ENCODE measurements at places on chromosomes 7 and 10.

DNA sequence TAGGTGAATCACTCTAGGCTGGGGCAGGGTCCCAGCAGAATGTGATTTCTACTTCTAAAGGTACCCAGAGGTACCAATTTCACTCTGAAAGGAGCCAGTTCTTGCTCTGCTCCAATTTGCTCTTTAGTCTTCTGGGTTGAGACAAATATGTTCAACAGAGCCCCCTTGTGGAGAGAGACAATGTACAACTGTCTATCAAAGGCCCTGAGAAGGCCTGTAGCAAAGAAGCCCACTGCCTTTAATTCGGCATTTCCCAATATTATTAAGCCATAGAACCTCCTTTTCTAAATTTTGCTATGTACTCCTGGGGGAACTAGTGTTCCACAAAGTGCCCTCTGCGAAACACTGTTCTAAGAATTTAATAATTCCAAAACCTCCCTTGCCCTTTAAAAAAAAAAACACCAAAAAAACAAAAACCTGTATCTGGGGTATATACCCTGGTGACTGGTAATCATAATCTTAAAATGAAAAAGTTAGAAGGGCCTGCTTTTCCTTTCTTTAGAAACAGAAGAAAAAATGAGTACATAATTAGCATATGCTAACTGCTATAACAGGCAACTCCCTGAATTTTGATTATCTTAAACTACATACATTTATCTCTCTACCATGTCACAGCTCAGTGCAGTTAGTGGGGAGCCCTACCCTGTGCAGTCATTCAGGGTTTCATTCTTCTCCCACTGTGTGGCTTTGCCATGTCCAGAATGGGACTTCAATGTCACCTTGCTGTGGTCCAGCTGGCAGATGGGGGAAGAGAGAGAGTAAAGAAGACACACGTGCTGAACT lies 160.9 kb upstream of the BMPER start:
- DNase-seq: peak; percentile 14

- DNase-seq: no peak
Observed at GRCh38 chr10:76729346-76729745, 908.3 kb downstream of the KCNMA1 start.

DNA sequence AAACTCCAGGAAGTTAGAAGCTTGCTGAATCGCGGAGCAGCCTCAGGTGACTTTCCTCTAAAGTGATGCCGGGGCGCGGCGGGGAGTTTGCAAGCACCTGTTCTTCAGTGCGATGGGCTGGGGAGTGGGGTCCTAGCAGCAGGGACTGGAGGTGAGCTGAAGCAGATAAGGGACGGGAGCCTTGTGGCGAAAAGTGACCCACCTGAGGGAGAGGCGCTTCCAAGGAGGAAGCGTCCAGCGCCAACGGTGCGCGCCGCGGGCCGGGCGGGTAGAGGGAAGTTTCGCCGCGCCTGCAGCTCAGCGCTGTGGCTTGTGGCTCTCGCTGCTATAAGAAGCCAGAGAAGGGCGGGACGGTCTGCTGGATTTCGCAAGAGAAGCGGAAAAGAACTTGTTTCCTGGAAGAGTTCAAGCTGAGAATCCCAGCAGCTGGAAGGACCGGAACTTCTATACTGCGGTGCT lies at the start of gene STEAP4:
STEAP4 (minus strand) TSS at position 305 of the 459 bp plus-strand sequence. CDS start 22,625 bp downstream, outside the sequence.
- DNase-seq: peak; percentile 68

- DNase-seq: peak; percentile 74
Observed at GRCh38 chr10:72274730-72275350, 1.1 kb downstream of the DDIT4 start.

DNA sequence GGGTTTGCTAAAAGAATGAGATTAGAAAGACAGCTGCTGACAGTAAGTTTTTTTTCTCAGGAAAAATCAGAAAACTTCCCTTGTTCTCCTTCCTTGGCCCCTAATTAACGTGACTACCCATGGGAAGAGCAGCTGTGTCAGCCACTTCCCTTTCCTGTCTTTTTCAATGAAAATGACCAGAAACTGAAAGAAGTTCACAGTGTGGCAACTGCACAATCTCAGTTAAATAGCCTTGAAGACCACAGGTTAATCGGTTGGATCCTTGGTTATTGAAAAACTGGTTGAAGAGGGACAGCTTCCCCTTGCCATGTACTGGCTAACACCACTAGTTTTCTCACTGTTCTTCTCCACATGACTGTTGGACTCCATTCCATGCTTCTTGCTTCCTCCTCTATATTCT lies 148.8 kb upstream of the AGR3 start:
- DNase-seq: no peak

DNA sequence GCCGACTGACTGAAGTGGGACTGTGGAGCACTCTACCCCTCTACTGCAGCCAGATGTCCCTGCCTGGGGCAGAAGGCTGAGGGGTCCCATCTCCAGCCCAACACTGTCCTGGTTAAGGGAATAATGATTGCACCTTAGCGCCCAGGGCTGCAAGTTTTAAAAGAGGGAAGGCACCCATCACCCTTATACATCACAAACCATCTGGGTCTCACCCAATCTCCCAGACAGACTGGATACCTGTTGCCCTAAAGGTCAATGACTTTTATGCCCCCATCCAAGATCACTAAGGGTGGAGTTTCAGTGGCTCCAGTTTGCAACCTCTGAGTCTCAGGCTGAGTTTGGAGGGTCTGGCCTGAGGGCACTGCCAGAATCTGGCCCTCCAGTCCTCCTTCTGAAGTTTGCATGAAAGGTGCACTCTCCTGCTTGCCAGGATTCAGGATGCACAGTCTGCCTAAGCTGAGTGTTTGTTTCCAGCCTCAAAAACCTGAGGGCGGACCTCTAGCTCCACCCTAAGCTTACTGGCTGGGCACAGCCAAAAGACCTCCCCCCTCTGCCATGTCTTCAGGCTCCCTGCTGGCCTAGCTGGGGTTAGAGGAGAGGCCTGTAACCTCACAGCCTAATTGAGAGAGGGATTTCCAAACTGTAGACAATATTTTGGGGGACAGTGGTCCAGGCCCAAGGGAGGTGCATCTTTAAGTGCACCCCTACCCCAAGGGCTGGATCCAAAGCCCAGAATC lies 2.5 kb upstream of the EMX2 start:
- DNase-seq: no peak

GRCh38 chr7:67918158-67918557 lies 921.5 kb downstream of the TYW1 start:
- no peak for DNase-seq

DNA sequence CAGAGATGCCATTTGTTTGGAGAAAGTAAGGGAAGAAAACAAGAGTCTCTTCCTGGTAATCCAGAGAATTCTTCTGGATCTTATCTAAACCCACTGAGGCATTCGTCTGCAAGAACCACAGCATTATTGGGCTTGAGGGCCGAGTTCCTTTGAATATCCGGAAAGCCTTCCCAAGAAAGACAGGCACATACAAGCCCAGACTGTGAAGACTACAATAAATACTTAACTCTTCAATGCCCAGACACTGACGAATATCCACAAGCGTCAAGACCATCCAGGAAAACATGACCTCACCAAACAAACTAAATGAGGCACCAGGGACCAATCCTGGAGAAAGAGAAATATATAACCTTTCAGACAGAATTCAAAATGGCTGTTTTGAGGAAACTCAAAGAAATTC lies 99.0 kb downstream of the RNF32 start:
- DNase-seq: no peak

DNA sequence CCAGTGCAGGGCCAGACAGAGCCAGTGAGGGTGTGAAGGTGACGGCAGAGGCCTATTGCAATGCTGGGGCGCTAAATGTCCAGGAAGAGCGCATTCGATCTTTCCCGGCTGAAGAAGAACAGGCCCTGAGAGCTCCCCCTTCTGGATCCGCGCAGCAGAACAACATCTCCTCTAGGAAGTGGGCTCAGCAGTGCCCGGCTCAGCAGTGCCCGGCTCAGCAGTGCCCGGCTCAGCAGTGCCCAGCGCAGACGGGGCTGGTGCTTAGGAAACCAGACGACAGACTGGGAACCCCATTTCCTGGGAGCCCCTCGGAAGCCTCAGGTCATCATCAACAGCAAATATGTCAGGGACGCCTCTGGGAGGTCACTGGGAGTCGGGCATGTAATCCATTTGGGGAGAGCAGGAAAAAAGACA lies 4.7 kb upstream of the NOS3 start:
- DNase-seq: peak; percentile 45

DNA sequence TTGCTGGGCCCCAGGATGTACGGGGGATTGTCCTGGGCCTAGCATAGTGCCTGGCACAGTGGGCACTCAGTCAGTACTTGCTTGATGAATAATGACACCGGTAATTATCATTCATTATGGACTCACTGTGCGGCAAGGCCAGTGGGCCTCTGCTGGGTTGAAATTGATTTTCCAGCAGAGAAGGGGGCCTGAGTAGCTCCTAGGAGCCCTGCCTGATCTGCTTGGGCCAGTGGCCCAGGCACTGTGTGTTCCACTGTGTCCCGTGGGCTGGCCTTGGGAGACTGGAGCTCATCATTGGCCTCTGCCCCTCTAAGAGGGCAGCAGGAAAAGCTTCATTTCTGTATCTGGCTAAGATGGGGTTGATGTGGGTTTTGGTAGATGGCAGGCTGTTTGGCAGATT lies 1.4 kb downstream of the CHST3 start:
- DNase-seq: no peak

GRCh38 chr7:3427957-3428356 lies 126.9 kb downstream of the SDK1 start:
- no peak for DNase-seq

DNA sequence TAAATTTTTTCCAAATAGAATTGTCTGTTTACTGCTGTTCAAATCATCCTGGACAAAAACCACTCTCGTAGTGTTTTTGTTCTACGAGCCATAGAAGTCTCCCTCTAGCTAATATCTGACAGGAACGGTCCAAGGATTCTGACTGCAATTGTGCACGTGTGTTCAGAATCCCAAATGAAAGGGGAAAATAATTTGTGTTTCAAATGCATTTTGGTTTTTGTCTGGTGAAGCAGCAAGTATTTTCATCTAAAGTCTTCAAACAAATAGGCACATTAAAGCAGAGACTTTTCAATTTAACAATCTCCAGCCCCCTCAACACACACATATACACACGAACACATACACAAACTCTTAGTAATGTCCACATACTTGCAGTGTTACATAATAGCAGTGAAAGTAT lies 475 bp downstream of the NEUROD6 start:
- DNase-seq: no peak

GRCh38 chr10:111516144-111516543 lies 439.3 kb downstream of the ADRA2A start:
- no peak for DNase-seq

GRCh38 chr10:14009371-14010100 lies 321.2 kb downstream of the FRMD4A start:
- DNase-seq: peak; percentile 76

DNA sequence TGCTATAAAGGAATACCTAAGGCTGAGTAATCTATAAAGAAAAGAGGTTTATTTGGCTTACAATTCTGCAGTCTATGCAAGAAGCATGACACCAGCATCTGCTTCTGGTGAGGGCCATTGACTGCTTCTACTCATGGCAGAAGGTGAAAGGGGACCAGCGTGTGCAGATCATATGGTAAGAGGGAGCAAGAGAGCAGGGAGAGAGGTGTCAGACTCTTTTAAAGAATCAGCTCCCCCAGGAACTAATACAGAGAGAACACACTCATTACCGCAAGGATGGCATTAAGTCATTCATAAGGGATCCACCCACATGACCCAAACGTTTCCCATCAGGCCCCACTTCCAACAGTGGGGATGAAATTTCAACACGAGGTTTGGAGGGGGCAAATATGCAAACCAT lies 3.5 kb upstream of the COL28A1 start:
- no peak for DNase-seq

DNA sequence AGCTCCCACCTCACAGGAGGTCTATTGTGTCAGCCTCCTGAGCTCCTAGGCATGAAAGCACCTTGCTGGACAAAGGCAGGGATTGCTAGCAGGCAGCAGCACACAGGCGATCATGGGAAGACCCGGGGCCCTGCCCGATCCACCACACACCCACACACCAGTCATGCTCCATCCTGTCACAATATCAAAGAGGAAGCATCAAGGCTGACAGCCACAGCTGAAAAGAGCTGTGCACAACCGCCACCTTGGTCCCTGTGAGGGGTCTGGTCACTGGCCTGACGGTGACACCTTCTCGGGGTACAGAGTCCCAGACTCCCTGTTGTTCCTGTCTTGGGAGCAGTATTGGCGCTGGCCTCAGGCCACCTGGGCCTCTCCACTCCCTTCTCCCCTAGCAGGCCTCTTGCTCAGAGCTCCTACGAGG lies 89.7 kb upstream of the RET start:
- no peak for DNase-seq

GRCh38 chr7:17593819-17594419 lies 295.5 kb downstream of the AHR start:
- DNase-seq: no peak
